ENCODE measurements at places on chromosomes 3 and 15.

DNA sequence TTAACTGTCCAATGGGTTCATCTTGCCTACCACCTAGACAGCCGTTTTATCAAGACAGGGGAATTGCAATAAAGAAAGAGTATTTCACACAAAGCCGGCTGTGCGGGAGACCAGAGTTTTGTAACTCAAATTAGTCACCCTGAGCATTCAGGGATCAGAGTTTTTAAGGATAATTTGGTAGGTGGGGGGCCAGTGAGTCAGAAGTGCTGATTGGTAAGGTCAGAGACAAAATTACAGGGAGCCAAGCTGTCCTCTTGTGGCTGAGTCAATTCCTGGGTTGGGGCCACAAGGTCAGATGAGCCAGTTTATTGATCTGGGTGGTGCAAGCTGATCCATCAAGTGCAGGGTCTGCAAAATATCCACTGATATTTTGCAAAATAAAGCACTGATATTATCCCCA lies 29.9 kb upstream of the GPD1L start:
- DNase-seq = no peak

DNA sequence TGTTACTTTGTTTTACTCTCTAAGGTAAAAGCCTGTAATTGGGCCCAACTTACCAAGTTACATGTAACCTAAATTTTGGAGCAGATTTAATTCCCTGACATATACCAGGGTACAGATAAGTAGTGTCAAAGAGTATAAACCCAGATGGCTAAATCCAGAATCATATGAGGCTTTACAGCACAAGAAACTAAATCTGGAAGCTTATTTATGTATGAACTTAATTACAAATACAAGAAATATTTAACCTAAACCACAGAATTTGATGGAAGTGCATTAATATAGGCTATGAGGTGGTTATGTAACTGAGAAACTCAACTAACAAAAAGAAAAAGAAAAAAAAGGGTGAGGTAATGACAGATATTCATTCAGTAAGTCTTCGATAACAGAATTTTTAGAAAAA lies 930.2 kb upstream of the ALCAM start:
- DNase-seq = no peak

DNA sequence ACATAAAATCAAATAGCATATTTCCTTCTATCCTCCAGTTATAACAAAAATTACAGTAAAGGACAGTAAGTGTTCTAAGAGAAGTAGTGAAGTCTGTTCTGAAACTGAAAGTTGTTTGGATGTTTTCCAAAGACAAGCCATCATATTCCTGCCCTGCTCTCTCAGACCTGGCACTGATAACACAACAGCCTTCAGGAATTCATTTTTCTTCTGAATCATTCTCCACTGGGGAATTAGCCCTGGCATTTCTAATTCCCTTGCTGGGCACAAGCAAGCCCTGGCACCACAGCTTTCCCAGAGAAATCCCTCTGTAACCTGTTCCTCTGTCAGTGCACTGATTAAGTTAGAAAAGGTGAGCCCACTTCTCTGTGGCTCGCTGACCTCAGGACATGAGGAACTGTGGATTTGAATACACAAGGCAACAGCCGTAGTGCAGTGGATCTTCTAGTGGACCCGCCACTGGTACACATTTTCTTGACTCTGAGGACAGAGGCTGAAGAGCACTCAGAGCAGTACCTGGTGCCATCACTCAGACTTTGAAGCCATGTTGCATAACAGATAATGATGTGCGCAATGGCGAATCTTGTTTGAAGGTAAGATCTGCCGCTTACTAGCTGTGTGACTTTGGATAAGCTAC lies 61.6 kb downstream of the WWTR1 start:
- no peak for DNase-seq

DNA sequence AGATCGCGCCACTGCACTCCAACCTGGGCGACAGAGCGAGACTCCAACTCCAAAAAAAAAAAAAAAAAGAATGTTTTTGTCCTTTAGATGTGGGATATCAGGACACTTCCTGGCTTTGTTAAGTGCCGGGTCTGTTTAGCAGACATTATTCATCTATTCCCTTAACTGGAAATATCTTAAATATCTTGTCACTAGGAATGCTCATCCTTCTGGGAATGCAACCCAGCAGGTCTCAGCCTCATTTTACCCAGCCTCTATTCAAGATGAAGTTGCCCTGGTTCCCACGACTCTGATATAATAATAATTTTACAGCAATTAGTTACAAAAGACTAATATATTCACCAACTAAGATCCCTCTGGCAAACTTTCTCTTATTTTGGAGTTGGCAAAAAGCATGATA lies 260.9 kb upstream of the SLITRK3 start:
- DNase-seq = no peak

GRCh38 chr3:133805384-133805701 lies 272 bp upstream of the SRPRB start:
- DNase-seq = no peak

- no peak for DNase-seq
These were observed 2.1 kb downstream of the ALDH1A3 start for GRCh38 chr15:100881573-100882336.

GRCh38 chr3:63679186-63679585 lies 26.7 kb downstream of the SNTN start:
- DNase-seq = no peak

- peak; percentile 86 for DNase-seq
These were observed 2.0 kb upstream of the BHLHE40 start for GRCh38 chr3:4977001-4977852.

DNA sequence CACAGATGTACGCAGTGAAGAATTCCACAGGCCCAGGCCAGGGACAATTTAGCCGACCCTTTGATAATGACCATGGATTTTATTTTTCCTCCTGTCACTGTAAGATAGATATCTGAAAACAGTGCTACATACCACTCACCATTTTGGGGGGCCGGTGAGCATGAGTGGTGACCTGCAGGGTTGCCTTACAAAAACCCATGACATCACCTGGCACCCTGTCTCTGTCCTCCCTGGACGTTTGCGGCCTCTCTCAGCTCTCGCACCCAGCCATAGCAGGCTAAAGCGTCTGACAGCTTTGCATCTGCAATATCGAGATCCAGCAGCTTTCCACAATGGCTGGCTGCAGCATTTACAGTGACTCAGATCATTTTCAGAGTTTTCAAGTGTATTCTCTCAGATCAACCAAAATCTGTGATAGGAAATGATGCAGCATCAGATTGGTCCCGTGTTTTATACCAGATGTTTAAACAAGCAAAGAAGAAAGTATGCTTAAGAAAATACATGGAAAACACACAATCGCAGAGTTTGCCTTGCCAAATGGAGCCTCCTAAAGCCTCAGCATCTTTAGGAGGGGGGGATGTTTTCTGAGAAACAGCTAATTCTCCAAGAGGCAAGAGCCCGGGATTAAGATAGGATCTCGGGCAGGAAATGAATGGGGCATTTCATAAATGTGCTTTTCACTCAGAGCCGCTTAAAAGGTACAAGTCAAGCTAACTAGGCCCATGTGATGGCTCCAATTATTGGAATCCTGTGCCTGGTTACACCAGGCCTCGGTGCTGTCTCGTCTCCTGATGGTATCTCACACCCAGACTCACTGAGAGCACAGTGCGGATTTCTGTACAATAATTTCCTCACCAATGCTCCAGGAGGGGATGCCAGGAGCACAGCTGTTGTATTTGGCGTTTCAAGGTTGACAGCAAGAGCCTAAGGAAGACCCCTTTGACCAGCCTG lies 257.3 kb downstream of the XXYLT1 start:
- DNase-seq = no peak

DNA sequence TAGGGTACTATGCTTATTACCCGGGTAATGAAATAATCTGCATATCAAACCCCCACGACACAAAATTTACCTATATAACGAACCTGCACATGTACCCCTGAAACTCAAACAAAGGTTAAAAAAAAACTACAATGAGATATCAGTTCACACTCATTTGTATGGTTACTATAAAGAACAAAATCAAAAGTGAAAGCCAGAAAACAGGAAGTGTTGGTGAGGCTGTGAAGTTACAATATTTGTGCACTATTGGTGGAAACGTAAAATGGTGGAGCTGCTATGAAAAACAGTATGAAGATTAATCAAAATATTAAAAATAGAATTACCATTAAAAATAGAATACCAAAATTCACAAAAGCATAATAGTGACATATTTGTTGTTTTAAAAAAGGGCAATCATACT lies 128.9 kb downstream of the ZIC1 start:
- DNase-seq = no peak

DNA sequence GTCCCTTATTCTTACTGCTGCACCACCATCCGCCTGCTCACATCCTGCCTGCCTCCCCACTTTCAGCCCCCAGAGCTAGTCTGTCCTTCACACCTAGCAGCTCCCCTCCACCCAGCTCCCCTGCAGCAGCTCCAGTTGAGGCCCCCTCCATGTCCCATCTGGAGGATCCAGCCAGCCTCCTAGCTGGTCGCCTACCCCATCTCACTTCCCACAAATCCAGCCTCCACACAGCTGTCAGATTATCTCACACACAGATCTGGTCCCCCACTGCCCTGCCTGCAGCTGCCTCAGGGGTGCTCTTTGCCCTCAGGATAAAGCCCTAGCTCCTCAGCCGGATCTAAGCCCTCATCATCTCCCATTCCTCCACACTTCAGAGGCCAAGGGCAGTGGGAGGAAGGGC lies 8.8 kb upstream of the SEMA7A start:
- no peak for DNase-seq

- DNase-seq = no peak
These were observed 231.1 kb upstream of the GADL1 start for GRCh38 chr3:31125413-31126020.

DNA sequence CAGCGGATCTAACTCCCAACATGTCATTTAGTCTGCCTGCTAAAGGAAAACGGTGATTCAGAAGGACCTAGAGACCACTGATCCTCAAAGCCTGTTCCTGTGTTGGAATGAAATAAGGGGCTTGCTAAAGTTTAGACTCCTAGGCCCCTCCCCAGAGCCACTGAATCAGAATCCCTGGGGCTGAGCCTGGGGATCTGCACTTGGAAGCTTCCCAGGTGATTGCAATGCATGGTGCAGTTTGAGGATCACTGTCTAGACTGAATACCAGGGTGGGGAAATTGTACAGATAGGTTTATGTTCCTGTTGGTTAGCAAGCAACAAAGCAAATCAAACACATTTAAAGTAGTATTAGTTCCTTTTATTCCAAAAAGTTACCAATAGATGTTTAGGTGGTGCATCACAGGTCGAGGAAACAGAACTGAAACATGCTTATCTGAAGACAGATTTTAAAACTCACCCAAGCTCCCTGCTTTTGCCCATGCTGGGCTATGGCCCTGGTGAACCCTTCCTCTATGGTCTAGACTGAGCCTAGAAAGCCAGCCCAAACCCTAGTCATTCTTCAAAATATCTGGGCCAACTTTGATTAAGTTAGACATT lies 29.6 kb upstream of the SPTBN5 start:
- DNase-seq = no peak

- DNase-seq = peak; percentile 37
These were observed 166.6 kb upstream of the SMAD3 start for GRCh38 chr15:66898656-66899386.

DNA sequence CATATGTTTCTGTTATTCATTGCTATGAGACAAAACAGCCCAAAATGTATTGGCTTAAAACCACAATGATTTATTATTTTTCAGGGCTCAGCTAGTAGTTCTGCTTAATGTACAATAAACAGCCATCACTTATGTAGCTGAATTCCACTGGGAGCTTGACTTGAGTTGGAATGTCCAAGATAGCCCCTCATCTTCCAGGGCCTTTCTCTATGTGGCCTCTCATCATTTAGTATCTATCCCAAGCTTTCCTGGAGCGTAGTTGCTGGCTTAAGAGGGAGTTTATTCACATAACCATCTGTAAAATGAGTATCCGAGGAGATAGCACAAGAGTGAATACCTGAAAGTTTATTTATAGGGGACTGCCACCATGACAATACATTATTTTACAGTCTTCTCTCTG lies 176.8 kb downstream of the EPHA6 start:
- no peak for DNase-seq

GRCh38 chr3:146170591-146170990 lies 9.6 kb upstream of the PLOD2 start:
- no peak for DNase-seq

DNA sequence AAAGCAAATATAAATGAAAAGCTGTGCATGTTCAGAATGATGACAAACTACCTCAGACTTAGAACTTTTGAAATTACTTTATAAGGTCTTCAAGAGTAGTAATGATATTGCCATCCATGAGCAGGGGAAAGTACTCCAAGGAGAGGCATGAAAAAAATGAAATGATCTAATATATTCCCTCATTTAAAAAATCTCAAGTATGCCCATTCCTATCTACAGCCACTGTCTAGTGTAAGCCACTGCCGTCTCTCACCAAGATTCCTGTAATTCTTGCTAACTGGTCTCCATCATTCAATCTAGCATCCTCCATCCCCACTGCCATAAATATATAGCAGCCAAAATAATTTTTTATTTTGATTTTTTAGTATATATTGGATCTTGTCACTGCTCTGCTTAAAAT lies 258.8 kb downstream of the PLOD2 start:
- DNase-seq = no peak

- DNase-seq = no peak
These were observed 42.5 kb upstream of the KCNH8 start for GRCh38 chr3:19105826-19106225.

DNA sequence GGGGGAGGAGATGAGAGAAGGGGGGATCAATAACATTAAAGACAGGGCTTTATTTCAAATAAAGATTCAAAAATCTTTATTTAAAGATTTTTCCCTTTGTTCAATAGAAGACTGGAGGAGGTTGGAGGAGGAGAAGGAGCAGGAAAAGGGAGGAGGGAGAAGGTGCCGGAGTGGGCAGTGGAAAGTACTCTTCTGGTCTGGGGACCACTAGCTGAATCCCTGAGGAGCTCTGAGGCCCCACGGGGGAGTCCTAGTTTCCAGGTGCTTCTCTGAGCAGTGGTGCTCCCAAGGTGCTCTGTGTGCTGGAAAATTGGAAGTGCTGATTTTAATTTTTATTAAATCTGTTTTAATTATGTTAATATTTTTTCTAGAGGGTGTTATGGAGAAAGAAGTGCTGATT lies 19.4 kb upstream of the SEMA4B start:
- no peak for DNase-seq

- no peak for DNase-seq
These were observed 1.0 kb upstream of the MCM2 start for GRCh38 chr3:127597020-127597771.

DNA sequence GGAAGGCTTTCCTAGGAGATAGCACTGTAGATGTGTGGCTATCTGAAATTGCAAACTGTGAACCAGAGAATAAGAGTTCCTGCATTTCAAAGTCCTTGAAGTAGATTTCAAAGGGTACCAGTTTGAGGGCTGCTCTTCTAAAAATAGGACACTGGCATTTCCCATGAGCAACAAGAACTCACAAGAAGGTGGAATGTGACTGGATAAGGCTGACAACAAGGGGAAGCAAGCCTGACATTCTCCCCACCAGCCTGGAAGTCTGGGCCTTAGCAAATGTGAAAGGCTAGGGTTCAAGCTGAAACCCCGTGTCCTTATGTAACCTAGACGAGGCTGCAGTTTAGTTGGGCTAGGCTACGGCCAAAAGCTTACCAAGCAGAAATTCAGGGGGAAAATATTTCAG lies 18.7 kb upstream of the TJP1 start:
- DNase-seq = no peak

DNA sequence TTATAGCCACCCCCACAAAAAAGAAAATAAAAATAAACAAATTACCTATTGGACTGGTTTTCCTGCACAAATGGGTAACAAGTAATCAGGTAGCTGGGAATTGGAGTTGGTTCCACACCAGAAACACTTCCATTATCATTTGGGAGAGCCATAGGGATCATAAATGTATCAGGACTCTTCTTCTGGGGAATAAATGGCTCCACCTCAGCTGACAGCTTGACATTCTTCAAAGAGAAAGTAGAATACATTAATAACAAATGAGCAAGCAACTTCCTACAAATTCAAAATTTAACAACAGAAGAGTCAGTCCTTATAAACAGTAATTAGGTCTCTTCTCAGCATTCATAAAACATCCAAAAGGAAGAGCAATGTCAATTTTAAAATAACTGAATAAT lies 8.7 kb downstream of the SECISBP2L start:
- DNase-seq = no peak
